ENCODE measurements at places on chromosomes 13 and 19.

GRCh38 chr13:98549006-98549727 is 27.7 kb downstream of the STK24 start:
- no peak for DNase-seq

DNA sequence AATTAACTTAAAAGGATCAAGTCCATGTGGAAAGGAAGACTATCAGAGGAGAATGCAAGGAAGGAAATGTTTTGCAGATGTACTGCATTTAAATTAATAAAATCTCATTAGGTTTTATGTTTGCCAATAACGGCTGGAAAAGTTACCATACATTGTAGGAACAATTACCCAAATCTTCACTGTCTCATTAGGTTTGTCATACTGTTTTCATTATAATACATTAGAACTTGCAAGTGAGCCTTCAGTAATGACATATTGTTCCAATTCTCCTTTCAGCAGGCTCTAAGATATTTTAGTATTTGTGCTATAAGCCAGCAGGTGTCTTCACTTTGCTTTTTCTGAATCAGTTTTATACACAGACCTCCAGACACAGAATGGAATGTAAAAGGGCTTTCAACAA is 661.6 kb upstream of the KLHL1 start:
- DNase-seq: no peak

- DNase-seq: no peak
Measured at GRCh38 chr13:91417660-91418325, 19.4 kb downstream of the GPC5 start.

DNA sequence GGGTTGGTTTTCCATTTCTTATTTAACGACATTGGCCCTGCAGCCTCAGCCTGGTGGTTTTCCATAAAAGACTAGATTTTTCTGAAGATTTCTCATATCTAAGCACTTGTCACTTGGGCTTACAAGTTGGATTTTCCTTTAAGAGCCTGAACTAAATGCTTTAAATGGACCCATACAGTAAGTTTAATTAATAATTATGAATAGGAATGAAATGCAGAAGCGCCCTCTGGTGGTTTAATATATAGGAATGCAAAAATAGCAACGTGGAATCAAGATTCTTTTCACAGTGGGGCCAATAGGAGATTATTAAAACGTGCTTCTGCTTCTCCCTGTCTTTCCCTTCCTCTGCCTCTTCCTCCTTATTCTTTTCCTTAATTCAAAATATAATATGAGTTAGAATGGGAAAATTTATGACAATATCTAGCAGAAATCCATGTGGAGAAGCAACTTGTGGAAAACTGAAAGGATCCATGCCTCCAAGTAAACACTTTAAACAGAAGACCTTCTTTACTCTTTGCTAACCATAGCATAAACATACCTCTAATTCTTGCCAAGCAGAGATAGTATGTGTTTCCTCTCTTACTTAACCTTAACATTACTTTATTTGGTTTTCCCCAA is 324.0 kb downstream of the GPC5 start:
- DNase-seq: no peak

DNA sequence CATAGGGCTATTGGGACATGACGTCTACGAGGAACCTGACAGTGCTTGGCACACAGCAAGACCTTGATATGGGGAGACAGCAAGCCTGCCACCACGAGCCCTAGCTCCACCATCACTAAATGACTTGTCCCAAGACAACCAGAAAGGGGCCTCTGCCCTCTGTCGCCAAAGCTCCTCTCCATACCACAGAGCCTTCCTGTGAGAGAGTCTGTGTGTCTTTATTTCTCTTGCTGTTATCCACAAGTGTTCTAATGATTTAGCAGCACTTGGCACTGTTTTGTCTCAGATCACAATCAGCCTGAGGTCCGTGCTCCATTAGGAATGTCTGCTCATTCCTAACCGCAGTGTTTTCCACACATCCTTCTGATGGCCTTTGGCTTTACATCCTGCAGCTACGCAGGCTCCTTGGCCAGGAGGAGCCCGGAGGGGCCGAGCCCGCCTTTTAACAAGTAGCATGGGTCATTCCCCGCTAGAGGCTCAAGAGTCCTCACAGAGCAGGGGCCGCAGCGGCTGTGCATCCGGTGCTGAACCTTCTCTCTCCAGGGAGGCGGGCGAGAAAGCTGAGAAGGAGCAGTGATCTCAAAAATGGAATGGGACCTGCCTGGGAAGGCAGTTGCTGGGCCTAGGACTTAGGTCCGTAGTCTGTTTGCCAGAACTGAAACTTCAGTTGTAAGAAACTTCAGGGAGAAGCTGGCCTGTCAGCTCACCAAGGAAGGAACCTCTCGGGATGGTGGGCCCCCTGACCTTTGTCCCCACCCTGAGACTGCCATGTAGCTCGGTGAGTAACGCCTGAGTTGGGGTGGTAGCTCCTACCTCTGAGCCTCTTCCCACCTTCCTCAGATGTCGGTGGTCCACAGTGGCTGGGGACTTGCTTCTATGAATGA is 61.1 kb upstream of the HMGB1 start:
- no peak for DNase-seq

DNA sequence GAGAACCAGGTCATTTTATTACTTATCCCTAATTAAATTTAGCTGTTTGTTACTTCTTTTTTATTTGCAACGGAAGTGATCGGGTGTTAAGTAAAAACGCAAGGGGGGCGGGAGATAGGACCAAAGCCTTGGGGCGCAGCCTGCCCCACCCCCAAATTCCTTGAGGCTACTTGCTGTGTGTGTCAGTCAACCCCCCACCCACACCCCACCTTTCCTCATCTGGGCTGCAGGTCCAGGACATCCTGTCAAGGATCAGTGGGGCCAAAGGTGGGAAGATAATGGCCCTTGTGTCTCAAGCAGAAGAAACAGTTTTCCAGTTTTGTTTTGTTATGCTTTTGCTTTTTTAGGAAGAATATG is 1.2 kb upstream of the FOXO1 start:
- DNase-seq: no peak

DNA sequence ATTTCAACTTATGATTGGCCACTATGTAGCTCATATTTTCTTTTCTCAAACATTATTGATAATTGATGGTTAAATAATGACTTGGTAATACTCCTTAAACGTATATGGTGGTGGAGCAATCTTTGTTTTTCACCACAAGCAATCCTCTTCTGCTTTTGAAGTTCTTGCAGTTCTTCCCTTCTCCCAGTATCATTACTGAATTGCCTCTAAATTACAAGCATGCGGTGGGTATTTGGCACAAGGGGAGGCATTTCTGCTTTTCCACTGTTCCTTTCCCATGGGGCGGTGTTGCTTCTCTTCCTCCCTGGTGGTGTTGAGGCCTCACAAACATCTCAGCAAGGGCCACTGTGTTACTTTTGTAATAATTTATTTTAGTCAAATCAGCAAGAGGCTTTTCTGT is 234.4 kb upstream of the RXFP2 start:
- no peak for DNase-seq

GRCh38 chr19:30070968-30071632 is 129.1 kb downstream of the URI1 start:
- DNase-seq: no peak

- no peak for DNase-seq
Measured at GRCh38 chr19:12701596-12702282, 5.3 kb upstream of the FBXW9 start.

DNA sequence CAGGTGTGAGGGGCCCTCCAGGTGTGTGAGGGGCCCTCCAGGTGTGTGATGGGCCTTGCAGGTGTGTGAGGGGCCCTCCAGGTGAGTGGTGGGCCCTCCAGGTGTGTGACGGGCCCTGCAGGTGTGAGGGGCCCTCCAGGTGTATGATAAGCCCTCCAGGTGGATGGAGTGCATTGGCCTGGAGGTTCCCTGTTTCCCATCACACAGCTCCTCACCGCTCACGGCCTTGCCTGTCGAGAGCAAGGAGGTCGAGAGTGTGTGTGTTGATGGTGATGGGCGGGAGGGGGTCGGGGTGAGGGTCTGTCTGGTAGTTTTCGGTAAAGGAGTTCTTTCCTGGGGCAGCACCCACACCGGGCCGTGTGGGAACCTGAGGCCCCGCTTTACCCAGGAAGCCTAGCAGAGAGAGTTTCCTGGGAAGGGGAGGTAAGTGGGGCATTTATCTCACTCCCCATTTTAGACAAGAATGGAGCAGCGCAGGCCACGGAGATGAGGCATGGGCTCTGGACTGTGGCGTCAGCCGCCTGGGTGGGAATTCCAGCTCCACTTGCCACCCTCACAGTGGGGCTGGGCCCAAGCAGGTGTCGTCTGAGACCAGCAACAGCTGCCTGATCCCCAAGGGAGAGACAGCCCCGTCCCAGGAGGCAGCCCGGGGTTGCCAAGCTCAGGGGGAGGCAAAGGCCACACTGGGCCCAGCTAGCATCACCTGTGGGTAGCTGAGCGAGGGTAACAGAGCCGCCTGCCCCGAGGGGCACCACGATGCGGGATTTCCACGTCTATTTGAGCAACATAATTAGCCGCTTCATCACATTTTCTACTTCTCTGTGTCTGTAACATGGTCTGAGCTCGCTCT is 10.9 kb upstream of the GAS6 start:
- DNase-seq: no peak

DNA sequence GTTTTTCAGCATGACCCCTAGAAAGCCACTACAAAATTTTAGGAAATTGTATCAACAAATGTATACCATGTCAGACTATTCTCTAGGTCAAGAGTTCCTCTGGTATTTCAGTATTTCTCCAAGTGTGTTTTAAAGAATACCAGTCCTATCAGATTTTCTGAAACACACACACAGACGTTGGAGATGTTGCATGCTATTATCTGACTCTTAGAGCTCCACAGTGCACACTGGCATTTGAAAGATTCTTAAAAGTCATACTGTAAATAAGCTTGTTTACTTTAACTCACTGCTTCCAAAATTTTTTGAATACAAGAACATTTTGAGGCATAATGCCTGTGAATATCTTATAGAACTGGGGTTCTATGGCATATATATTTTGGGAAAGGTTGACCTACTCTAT is 33.8 kb upstream of the VWA8 start:
- no peak for DNase-seq

All from pulmonary artery endothelial cell (primary cell).